ENCODE measurements at places on chromosomes 3 and 15.

DNA sequence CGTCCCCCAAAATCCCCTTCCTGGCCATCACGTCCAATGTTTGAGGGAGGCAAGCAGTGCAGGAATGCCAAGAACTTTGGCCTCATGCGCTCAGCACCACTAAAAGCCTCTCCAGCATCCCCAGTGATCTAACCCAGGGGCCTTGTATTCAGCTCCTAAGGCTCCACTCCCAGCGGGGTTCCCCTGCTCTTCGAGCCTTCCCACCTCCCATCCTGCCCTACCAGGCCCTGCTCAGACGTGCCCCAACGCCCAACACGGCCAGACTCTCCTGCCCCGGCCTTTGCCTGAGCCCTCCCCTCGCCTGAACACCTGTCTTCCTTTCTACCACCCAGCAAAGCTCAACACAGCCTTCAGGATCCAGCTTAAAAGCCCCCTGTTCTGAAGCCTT is 30.5 kb downstream of the PLXND1 start:
- DNase-seq, result no peak

DNA sequence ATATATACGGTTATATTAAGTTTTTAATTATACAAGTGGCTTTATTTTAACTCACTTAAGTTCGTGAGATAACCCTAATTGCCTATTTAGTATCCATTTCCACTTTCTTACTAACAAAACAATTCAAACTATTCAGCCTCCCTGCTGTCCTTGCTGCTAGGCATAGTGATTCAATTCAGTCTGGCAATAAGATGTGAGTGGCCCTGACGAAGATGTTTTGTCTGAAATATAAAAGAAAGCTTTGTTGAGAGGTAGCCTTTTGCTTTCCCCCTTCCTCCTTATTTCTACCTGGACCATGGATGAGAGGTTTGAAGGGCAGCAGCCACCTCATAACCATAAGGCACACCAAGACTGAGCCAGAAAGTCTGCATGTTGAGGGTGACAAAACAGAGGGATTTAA is 89.3 kb upstream of the TRIM42 start:
- no peak for DNase-seq

GRCh38 chr3:25040748-25041147 is 387.3 kb upstream of the RARB start:
- no peak for DNase-seq

DNA sequence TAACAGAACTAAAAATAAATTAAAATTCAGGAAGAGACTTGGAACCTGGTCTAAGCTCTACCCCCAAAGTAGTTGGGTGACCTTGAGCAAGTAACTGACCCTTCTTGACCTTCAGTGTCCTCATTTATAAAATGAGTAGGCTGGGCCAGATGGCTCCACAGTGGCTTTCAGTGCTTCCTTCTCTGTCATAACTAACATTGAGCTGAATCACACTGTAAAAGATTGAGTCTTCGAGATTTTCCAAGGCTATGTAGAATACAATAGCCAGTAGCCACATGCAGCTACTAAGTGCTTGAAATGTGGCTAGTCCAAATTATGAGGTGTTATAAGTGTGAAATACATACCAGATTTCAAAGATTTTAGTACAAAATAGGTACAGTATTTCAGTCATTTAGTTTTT is 313.3 kb downstream of the MECOM start:
- no peak for DNase-seq

DNA sequence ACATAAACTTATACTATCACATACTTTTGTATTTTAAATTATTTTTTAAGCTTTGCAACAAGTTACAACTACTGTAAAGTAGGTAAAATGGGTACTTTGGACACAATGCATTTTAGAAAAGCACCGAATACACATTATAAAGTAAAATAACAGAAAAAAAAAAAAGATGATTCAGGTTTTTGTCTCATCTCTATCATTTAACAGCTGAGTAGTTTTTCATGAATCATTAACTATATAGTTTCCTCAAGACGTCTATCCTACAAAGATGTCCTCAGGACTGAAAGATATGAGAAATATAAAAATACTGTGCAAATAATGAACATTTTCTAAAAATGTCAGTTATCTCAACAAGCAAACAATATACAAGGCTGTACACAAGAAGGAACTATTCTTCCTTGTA is 46.9 kb downstream of the ANKRD28 start:
- DNase-seq, result no peak

DNA sequence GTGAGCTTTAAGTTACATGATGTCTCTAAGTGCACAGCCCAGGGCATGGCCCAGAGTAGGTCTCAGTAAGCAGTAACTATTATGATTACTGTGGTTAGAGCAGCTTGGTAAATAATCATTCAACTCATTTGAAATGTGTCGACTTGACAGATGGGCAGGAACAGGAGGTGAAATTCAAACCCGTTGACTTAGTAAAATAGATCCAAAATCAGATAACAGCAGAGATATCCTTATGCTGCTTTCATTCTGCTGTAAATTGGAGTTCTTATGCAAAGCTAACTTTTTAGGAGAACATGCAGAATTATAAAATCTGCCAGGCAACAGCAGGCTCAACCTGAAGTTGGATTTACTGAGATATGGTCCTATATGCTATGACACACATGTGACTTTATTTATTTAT is 118.7 kb upstream of the KLHL25 start:
- no peak for DNase-seq

DNA sequence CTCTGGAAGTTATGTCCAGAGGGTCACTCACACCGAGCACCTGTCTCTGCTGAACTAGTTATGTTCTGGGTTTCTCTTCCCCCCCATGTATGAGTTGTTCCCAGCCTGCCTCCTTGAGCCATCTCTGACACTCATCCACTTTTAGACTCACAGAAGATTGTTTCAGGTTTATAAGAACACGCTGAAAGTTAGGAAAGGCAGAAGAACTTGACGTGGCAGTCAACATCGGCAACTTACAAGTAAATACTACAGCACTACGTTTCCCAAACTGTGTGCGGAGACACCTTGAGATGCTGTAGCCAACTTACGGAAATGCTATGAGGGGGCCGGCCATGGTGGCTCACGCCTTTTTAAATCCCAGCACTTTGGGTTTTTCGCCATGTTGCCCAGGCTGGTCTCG is 318.0 kb downstream of the ZNF621 start:
- no peak for DNase-seq

DNA sequence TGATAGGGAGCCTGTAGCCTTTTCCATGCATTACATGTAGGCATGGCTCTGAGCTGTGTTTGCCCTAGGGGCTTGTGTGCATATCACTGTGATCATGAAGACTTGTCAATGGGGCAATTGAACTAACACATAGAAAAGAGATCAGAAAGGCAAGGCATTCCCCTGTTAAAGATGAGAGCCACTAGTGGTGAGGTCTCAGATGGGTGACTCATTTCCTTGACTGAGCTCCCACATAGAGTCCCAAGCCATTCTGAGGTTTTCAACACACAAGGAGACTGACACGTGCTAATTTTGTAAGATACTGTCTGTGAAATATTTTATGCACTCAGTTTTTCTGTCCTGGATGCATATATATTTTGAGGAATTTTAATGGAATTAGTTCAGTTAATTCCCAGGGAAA is 53.8 kb downstream of the SAMMSON start:
- DNase-seq, result no peak

GRCh38 chr15:46815765-46816164 is 901.5 kb upstream of the SEMA6D start:
- no peak for DNase-seq

DNA sequence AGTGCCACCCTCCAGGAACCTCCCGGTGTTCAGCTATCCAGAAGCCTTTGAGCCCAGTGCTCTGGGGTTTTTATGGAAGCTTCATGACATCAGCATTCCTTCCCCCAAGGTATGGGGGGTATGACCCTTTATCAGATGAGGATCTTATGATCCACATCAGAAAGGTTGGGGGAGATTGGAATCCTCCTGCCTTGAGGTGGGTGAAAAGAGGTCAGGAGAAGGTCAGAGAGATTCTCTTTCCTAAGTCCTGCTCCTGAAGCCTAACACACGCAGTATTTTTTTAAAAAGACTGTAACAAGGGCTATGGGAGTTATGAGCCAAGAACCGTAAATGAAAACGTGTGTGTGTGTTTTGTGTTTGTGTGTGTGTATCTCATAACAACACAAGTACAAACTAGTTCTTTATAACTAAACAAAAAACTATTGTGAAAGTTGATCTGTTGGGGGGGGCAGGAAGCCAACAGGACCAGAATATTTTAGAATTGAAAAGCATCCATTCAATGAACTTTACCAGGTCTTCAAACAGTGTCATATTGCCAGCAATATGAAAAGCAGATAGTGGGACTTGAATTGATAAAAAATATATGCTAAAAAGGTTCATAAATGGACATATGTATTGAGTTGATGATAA is 13.2 kb downstream of the MKRN3 start:
- DNase-seq, result no peak

DNA sequence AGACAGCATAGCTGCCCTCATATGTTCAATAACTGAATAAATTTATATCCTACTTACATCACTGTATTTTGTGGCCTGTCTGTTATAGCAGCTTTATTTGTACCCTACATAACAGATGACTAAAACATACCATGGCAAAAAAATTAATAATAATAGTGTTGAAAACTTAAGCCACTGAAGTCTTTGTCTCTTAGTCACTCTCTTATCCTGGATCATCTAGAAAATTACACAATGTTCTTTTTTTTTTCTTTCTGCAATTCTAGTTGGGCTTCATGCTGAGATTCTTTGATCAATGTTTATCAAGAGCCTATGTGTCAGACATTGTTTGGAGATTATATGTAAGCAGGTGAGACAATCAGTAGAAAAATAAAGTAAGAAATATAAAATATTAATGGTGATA is 519.3 kb upstream of the ARPP21 start:
- DNase-seq, result no peak

GRCh38 chr3:55180161-55180560 is 252.3 kb upstream of the LRTM1 start:
- DNase-seq, result no peak

GRCh38 chr3:109115451-109115850 is 2.5 kb downstream of the MORC1 start:
- no peak for DNase-seq

GRCh38 chr3:52779011-52779836 is 1.8 kb downstream of the ITIH1 start:
- no peak for DNase-seq

- no peak for DNase-seq
Measured at GRCh38 chr3:31011380-31011779, 116.9 kb upstream of the GADL1 start.

DNA sequence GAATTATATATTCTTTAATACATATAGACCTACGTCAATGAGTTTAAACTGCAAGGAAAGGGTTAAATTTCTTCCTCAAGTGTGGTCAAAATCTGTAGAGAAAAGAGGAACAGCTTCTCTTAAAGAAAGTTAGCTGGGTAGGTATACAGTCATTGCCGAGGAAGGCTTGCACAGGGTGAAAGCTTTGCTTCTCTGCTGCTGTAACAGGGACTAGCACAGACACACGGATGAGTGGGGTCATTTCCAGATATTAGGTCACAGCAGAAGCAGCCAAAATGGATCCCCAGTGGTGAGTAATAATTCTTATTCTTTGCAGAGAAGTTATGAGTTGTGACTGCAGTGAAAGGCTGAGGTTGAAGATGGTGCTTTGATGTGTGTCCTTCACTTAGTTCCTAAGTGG is at the start of gene CD86:
Gene CD86 (plus strand): TSS at position 148 of the 400 bp plus-strand sequence. CDS start 128 bp downstream, at position 276.
- DNase-seq, result no peak

DNA sequence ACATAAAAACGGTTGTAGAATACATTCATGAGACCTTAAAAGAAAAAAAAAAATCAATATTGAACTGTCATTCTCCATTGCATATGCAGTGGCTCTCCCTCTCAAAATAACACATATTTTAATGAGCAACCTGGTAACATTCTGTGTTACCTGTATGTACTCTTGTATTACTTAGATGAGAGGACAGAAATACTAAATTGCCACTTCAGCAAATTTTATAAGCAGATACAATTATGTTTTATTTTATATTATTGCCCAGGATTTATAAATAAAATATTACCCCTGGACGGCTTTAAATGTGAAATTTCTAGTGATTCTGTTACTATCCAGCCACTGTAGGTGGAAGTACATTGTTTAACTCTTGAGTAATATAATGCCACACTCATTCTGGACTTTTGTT is 463.2 kb upstream of the ROBO1 start:
- no peak for DNase-seq

DNA sequence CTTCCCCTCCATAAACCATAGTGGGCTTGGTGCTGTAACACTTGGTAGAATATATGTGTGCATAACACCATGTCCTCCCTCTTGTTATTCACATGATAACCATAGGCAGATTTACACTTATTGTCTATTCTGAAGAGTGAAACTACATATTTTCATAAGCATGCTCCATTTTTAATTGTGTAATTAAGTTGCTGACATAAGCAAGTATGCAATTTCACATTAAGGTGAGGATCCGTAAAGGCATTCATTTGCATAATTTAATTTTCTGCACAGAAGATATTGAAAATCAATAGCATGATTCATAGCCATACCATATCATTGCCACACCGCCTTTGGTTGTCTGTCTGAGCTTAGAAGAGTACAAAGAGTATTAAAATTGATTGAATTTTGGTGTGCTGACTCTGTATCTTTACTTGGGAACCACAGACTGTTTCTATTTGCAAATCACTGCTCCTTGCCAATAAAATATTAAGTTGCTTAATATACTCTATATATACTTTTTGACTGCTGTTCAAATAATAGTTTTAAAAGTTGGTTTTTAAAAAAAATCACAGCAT is 182.4 kb downstream of the PTPRG start:
- no peak for DNase-seq

DNA sequence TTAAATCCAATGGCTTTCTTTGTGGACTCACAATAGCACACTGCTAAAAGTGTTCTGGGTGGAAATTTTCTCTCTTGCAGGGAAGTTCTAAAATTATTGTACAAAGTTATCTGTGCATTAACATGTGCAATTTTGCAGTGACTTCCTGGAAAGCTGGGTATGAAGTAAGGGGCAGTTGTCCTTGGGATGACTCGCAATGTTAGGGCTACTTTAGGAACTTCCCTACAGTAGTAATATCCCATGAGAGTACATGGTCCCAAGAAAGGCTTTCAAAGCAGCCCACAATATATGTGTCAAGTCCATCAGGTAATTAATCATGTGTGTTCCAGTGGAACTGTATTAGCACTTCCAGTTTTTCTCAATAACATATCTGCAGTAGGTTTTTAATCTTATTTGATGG is 201.0 kb upstream of the UBE2E2 start:
- DNase-seq, result no peak

DNA sequence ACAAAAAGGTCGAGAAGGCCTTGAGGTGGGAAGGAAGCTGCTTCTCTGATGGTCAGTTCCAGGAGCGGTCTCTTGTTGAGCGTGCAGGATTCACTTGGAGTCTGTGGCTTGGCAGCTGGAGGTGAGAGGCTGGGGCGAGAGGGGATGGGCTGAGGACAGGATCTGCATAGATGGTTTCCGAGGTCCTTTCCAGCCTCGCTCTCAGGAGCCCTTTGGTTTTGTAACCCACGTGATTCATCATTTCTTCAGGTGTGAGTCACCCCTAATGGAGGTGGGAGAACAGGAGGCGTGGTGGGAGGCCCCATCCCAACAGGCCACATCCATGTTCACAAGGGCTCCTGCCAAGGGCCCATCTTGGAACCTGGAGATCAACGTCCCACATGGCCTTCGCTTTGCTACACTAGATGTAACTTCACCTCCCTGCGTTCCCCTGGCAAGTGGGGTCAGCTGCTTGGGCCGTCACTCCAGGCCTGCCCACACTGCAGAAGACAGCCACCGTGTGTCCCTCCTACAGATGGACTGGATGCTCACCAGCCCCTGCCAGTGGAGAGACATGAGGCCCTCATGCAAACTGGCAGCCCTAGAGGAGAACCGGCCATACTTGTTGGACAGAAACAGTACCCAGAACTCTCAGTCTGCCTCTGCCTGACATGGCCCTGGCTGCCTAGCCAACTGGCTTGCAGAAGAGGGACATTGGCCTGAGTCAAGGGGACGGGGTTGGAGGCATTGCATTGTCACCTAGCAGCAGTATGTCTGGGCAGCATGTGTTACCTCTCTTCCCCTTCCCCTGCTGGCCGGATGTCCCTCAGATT is 1.6 kb upstream of the PCSK6 start:
- DNase-seq, result no peak

All from HepG2 (cell line).